Stimulated activated CD8-positive, alpha-beta memory T cell treated with anti-CD3 and anti-CD28 coated beads, Interleukin-2, amount 100 ng/mL, for 1 hour (primary cell): ENCODE measurements at places on chromosomes 12 and 14.

GRCh38 chr14:54728700-54729527 lies 162.0 kb downstream of the SAMD4A start:
- no peak for DNase-seq

DNA sequence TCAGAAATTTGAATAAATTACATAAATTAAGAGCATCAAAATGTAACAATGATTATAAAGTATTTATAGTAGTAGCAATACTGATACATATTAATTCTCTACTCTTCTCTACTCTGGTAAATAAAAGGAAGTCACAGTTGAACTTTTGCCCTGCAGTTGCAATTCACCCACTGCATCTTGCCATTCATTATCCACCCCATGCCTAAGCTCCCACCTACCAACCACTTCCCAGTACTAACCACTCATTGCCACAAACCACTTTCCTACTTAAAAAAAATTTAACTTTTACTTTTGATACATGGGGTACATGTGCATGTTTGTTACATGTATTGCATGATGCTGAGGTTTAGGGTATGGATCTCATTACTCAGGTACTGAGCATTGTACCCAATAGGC lies 174.0 kb downstream of the RASSF9 start:
- DNase-seq: no peak

DNA sequence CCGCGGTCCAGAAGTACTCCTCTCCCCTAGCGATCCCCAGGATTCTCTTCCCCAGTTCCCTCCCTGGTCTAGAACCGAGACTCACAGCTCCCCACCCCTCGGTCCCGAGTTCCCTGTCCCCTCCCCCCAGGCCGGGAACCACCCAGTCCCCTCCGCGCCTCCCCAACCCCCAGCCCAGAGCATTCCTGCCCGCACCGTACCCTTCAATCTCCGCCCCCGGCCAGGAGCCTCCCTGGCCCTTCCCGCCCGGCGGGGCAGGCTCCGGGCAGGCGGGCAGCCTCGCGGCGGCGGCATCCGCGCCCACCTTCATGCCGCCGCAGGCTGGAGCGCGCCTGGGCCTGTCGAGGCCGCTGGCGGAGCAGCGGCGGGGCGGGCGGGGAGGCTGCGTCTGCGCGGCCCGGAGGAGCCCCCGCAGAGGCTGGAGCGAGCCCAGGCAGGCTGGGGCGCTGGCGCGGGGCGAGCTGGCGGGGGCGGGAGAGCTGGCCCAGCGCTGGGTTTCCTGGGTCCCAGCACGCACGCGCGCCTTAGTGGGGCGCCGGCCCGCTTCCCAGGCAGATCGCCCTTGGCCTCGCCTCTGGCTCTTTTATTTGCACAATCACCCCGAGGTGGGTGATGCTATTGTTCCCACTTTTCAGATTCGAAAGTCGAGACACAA lies 22.2 kb upstream of the GPR132 start:
- no peak for DNase-seq

DNA sequence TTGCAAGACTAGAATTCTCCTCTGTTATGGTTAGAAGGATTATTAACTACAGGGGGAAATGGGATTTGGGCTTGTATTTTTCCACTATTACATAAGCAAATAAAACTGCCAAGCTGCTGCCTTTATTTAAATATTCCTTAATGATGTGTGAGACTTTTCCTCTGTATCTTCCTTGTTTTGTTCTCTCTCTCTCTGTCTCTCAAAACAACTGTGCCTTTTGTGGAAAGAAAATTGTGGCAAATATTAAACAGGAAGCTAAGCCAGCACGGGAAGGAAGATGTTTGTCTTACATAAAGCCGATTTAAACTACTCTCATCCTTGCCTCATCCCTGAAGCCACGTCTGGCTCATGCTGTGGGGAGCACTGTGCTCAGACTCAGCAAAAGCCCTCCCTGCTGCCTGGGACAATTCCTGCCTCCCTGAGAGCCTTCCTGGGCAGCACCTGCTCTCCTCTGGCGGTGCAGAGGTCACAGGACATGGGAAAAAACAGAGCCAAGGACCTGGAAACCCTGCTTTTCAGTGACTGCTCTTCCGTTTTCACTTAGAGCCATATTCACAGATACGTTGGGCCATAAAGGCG lies 237.2 kb downstream of the SLC15A4 start:
- no peak for DNase-seq

GRCh38 chr12:108180255-108181094 lies 51.4 kb downstream of the WSCD2 start:
- DNase-seq: no peak

GRCh38 chr14:86774916-86775315 lies 1218.1 kb downstream of the GALC start:
- DNase-seq: no peak

GRCh38 chr12:90244232-90244631 lies 535.6 kb upstream of the ATP2B1 start:
- DNase-seq: no peak
